ENCODE measurements at places on chromosomes 12 and 14.

- no peak for DNase-seq
Measured at GRCh38 chr14:94171208-94171607, 2.9 kb upstream of the PPP4R4 start.

- no peak for DNase-seq
Measured at GRCh38 chr14:63486738-63487137, 56.4 kb downstream of the PPP2R5E start.

DNA sequence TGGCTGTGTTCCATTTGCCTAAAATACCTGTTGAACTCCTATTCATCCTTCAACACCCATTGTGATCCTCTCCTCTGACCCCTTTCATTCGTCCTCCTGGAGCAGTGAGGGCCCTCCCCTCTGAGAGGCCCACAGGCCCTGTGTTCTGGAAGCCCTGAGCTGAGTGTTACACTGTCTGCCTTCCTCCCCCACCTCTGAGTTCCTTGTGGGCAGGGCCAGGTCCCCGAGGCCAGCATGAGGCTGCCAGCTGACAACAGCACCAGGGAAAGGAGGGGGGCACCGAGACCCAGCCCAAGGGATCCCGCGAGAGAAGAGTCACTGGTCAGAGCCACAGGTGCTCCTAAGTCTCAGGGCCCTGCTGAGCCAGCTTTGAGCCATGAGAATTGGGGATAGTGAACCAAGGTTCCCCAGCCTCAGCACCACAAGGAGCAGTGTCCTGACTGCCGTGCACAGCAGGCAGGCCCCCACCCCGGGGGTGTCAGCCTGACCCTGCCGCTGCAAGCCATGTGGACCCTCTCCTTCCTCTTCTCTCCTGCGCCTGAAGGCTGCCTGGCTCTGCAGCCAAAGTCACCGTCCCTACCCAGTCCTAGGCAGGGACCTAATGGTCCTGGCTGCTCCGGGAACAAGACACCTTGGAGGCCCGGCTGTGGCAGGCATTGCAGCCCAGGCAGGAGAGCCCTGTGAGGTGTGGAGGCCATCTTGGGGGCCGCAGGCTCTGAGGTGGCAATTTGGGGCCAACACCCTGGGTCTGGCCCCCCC lies 52.5 kb downstream of the BEGAIN start:
- DNase-seq: no peak

- DNase-seq: no peak
Measured at GRCh38 chr12:130639476-130640424, 76.3 kb downstream of the RIMBP2 start.

DNA sequence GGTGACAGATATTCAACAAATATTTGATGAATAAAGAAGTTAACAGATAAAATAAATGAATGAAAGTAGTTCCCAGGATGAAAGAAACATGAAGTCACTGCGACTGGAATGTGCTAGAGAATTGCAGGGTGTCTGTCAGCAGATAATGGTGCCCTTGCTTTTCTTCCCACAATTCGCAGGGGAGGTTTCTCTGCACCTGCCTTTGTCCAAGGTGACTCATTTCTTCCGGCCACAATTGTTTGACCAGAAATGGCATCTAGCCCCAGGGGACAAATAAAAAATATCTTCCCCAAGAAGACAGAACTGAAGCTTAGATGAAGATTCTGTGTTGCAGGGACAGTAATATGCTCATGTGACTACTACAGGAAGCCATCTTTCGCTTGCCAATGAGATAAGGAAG lies 316.1 kb upstream of the TBX3 start:
- no peak for DNase-seq

GRCh38 chr14:31893221-31893757 lies 183.8 kb upstream of the ARHGAP5 start:
- DNase-seq: peak; percentile 44

- no peak for DNase-seq
Measured at GRCh38 chr12:10301103-10301502, 6.6 kb upstream of the KLRD1 start.

DNA sequence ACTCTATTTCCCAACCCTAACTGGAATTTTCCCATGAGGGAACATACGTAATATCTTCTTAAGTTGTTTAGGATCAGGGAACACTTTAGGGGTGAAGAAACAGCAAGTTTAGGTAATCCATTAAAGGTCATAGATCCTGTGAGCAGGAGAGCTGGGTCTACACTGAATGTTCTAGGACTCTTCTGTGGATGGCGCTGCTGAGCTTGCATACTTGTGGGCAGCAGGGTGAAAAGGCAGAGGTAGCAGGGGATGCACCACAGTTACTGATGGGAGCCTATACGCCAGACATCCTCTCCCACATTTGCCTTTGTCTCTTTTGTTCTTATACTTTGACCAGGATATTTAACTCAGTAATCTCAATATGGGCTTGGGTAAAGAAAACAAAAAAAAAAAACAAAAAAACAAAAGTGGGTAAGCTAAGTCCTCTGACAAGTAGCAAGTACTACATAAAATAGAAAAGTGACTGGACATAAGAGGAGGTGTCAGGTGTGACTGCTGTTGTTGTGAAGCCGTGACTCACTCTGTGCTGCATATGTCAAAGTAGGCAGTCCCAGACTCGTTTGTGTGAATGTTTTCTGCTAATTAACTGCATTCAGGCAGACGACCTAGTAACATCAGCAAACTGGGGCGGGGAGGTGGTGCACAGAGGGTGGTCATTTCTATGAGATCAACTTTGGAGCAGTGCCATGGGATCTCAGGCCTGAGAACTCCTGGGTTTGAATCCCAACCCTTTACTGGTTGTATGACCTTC lies 31.6 kb downstream of the NEUROD4 start:
- DNase-seq: no peak

DNA sequence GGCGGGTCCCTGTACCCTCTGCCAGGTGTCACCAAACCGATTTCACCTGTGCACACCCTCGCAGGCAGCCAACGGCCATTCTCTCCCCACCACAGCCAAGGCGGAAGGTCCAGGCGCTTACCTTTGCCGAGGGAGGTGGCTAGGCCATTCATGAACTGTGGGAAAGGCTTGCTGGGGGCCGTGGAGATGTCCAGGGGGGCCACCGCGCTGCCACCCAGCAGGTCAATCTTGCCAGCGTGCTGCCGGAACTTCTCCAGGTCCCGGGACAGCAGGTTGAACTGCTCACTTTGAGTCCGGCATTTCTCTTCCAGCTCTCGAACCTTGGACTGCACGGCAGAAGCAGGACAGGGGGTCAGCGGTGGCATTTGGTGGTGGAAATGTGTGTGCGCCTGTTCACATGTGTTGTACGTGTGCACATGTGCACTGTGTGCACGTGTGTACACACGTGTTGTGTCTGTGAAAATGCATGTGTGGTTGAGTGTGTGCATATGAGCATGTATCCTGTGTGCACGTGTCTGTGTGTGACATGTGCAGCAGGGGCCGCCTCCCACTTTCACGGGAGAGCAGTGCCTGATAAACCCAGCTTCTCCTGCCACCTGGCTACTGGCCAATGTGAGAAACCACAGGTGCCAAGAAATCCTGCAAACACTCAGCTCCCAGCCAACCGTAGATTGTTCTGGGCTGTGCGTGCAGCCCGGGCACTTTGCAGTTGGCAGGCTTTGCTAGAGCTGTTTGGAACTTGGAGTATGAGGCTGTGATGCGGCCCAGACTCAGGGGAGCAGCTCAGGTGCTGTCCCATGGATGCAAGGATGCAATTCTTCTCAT lies 118.9 kb downstream of the PIWIL1 start:
- DNase-seq: no peak

DNA sequence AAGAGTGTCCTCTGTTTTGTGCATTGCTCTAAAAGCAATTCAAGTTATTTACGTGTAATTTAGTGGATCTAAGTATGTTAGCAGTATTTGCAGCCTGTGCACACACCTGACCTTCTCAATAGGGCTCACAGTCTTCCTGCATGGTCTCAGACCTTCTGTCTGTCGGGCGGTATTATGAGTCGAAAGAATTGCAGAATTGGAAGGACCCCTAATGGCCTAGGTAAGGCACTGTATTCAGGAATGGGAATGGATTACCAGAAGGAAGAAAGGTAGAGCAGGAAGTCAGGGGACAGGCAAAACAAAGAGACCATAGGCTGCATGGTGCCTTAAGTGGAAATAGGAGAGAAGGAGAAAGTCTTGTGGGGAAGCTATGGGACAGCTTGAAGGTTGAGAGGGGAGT lies 341.6 kb downstream of the VRK1 start:
- DNase-seq: no peak

DNA sequence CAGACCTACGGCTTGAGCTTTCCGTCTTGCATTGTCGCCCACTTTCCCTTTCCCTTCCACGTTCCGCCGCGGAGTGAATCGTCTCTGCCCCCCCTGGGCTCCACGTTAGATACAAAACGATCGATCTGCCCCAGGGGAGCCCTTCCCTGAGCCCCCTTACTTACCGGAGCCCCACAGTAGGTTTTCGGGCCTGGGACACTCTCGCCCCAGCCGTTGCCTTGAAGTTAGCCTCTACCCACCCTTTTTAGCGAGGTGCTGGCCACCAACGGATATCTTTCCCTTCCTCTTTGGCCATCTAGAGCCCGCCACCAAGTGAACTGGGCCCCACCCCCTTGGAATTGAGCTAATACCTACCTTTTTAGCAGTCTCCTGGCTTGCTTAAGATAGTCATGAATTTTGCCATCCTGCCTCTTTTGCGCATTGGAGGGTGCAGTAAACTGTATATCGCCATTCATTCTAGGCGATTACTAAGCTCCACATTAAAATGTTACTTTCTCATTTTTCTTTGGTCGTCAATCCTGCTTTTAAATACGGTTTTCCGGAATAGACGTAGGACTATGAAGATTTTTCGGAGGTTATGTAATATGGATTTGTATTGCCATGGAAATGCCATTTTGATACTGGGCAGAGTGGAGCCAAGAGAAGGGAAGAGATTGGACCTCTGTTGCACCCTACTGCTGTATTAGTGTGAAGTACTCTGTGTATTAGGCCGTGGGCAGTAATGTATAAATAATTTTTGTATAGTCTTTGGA lies 764 bp downstream of the RBM25 start:
- peak; percentile 29 for DNase-seq

GRCh38 chr12:42002563-42002962 lies 142.1 kb downstream of the GXYLT1 start:
- no peak for DNase-seq

- peak; percentile 59 for DNase-seq
Measured at GRCh38 chr14:49621114-49621881, 699 bp downstream of the MGAT2 start.

- no peak for DNase-seq
Measured at GRCh38 chr14:104355101-104356019, 217.0 kb downstream of the KIF26A start.

DNA sequence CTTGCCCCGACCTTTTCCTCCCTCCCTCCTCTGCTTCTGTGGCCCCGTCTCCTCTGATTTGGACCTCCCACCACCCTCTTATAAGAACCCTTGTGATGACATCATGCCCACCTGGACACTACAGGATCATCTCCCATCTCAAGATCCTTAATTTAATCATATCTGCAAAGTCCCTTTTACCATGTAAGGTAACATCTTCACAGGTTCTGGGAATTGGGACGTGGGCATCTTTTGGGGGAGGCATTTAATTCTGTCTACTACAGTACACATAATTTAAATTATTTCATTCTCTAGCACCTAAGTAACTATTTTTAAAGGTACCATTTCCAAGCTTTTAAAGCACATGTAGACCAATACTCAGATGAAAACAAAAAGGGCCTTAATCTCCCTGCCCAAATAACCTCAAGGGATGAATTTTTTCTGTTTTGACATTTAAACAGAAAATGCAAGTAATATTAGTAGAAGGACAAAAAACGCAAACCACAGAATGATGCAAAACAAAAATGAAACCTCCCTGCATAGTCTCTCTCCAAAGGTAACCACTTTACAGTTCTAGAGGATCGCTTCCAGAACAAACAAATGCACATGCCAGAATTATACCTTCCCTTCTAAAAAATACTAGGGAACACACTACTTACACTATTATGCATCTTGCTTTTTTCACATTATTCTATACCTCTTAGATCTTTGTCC lies 222.1 kb downstream of the AACS start:
- no peak for DNase-seq

- DNase-seq: no peak
Measured at GRCh38 chr12:50188875-50189575, 21.9 kb upstream of the CERS5 start.

DNA sequence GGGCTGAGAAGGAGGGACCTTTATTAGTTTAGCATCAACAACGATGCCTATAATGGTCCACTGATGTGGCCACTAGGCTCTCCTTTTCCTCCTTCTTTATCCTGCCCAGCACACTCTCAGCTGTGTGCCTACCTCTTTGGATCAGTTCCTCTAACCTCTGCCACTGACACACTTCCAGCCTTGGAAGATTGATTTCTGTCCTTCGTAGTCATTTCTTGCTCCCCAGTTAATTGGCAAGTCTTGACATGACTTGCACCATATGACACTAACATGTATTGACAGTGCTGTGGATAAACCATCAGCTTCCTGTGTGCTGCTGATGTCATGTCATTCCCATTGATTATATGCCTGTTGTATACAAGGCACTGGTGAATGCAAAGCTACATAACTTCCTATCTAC lies 90.2 kb upstream of the PLEKHG7 start:
- no peak for DNase-seq

DNA sequence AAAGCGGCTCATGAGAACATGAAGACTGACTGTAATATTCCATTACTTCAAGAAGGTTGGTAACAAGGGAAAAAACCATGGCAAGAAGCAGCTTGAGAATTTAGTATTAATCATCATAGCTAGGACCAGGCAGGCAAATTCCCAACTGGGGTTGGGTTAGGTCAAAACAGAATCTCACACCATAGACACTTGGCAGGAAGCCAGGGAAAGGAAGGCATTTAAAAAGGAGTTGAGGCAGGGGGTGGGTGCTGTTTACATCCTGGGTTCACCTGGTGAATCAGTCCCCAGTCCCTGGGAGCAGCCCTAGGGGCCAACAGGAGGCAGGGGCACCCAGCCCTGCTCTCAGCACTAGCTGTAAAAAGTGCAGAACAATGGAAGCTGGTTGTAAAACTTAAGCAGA lies 108.6 kb downstream of the EGLN3 start:
- no peak for DNase-seq

- no peak for DNase-seq
Measured at GRCh38 chr12:47437570-47437969, 268.3 kb downstream of the RPAP3 start.

DNA sequence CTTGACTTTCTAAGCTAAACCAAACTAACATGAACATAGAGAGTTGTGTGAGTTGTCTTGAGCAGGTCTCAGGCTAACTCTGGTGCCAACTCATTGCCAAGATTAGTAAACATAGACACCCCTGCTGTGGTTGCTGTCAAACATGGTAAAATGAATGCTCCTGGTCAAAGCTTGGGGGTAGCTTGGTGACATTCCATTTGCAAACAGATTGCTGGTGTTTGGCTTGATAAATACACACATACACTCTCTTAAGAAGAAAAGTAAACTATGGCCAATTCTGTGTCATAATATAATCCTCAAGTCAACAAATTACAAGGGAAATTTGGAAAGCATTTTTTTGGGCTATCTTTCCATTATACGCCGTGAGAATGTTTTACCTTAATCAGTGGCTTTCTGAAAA lies 386.4 kb upstream of the PDE3A start:
- no peak for DNase-seq

DNA sequence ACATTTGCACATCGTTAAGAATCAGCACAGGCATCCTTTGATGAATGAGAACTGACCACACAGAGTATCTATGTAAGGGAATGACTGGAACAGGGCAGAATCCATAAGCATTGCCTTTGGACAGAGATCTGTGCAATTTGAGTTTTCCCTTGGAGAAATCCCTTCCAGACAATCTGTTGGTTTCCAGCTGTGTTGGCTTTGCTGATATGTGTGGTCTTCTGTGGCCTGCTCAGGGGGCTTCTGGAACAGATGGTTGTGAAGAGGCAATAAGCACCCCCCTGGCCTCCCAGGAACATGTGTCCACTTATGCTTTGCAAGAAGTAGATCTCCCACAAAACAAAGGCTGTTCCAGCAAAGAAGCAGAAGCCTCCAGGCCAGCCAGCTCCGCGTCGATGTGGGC lies 111.4 kb upstream of the TMEM132C start:
- DNase-seq: no peak

- no peak for DNase-seq
Measured at GRCh38 chr12:50017641-50018040, 7.7 kb downstream of the RACGAP1 start.
